ENCODE measurements at places on chromosomes 2 and 18.

GRCh38 chr18:55432307-55433040 lies 155.5 kb downstream of the TCF4 start:
- no peak for DNase-seq

GRCh38 chr2:231752061-231752460 lies 29.0 kb downstream of the PDE6D start:
- DNase-seq: no peak

DNA sequence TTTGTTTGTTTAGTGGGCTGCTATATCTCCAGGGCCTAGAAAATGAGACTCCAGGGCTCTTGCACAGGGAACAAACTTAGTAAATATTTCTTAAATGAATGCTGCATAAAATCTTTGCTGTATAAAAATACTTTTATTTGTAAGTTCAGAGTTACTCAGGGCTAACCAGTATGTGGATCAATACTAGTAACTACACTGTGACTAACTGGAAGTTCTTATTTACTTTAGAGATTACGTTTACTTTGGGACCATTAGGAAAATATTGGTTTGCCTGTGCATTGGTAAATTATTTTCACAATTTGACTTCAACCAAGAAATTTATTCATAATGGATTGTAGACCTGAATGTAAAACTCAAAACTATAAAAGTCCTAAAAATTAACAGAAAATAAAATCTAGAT lies 575.5 kb downstream of the RNF144A start:
- DNase-seq: no peak

GRCh38 chr18:11905613-11906012 lies 2.5 kb downstream of the MPPE1 start:
- no peak for DNase-seq

DNA sequence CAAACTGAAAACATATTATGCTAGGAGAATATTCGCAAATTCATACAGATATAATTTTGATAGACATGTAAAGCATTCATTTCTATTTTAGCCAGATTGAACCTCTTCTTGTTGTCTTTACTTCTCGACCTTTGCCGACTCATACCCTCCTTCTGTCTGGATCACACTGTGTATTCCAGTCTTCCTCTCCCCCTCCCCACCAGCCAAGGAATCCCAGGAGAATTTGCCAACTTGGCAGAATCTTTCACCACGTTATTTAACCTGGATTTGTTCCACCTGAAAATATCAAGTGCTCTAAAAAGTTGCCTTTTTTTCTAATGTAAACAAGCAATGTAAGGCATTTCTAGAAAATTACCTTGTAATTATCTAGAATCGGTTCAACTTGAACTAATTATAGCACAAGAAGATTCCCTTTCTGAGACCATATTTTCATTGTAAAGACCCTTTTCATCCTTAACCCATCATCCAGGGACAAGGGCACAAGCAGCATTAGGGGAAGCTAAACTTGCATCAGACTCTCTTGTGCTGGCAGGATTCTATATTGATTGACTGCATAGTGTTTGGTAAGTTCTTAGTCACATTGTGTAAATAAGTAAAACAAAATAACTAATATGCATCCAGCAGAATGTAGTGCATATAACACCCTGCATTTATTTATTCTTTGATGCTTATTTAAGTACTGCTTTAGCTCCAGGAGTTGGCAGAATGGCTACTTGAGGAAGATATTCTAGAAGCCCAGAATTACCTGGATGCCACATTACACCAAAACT lies 1328.7 kb upstream of the NXPH2 start:
- DNase-seq: no peak

DNA sequence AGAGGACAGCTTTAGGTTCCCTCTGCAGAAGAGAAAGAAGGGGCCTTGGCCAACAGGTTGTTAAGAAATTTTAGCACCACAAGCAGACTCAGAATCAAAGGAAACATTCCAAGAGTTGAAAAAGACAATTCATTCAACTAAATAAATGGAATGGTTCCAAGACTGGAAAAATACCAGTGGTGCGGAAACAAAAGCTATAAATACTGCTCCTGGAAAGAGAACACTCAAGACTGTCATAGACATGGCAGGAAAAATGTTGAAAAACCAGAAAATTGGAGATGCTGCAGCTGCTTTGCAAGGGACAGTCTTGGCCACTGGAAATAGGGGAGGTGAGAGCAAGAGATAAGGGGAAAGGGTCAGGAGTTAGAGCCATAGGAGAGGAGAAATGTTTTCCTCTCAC lies 312.7 kb upstream of the CYRIA start:
- DNase-seq: no peak

DNA sequence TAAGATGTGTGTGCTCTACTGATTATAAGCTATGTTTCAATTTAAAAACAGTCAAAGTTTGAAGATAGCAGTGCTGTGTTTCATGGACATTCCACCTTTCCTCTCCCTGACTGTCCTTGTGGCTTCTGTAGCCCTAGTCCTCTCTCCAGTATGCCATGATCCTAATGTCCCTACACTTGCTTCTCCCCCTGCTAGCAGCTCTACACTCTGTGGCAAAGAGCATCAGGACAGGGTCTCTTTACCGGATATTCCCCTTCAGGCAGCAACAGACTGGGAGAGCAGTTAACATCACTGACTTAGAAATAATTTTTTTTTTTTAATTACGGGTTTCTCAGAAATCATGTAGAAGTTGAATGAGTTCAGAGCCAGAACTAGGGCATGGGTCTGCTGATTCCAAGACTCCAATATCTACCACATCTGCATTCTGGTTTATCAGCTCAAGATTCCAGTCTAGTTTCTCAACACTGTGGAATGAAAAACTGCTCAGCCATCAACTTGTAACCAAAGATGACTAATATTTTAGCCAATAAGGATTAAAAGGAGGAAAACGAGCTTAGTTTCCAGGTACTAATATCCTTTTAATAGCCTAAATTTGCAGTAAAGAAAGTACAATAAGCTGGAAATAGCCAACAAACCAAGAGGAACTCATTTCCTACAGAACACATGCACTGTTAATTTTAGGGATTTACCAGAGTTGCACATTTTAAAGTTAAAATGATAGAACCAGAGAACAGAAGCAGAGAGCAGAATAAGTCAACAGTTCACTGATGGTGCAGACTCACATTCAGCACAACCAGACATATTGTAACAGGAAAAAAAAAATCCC lies 45.2 kb downstream of the TMEM131 start:
- DNase-seq: no peak

Data from activated CD4-positive, alpha-beta T cell treated with anti-CD3 and anti-CD28 coated beads for 4 hours (primary cell).